NCI-H460 (cell line): ENCODE measurements at places on chromosomes 2 and 18. TPM values are rescaled to one million over a fixed set of nuclear protein-coding genes. Genes with fewer than 3 reads are reported as not detected.

ZSWIM2 gene
- total RNA-seq, result not detected in 2 replicates

ACTG2 gene
- not detected in 2 replicates for total RNA-seq

PRKAG3 gene
- total RNA-seq, result not detected in 2 replicates

PIK3C3 gene
- 19.9 and 41.3 TPM in 2 replicates for total RNA-seq
